CD4-positive, alpha-beta T cell (primary cell): ENCODE measurements at places on chromosomes 2 and 18.
A peak's percentile ranks its signal among the peaks of the same experiment; 100 is the strongest.

DNA sequence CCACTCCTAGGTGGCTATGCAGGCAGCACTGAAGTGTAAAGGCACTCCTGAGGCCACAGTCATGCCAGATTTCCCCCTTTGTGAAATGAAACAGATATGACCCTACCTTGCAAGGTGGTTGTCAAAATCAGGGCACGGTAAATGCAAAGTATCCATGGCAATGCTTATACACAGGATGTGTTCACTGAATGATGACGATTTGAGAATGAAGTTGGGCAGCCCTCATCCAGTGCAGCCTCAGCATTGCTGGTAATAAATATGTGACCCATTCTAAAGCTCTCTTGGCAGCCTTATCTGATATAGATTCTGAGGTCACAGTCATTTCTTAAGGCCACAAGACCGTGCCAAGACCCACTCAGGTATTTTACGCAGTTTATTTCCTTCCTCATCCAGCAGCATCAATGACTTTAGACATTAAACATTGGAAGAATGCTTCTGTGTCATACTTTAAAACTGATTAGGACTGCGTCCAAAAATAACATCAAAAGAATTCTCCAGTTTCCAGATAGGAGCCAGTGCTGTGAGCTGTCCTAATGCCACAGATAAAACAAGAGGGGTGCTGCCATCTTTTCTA lies 125.5 kb upstream of the SERTAD2 start:
- no peaks in the 10 kb centered on the region for H3K27me3 ChIP-seq
- no peak overlapping the region for H3K27ac ChIP-seq
- H3K4me3 ChIP-seq = no peak overlapping the region
- H3K36me3 ChIP-seq = no peaks in the 10 kb centered on the region

GRCh38 chr2:198036029-198036879 lies 231.9 kb downstream of the PLCL1 start:
- H3K4me3 ChIP-seq = no peak overlapping the region
- no peak overlapping the region for H3K27ac ChIP-seq
- H3K27me3 ChIP-seq = no peaks in the 10 kb centered on the region
- peaks cover 3% of the 10 kb centered on the region for H3K4me1 ChIP-seq

DNA sequence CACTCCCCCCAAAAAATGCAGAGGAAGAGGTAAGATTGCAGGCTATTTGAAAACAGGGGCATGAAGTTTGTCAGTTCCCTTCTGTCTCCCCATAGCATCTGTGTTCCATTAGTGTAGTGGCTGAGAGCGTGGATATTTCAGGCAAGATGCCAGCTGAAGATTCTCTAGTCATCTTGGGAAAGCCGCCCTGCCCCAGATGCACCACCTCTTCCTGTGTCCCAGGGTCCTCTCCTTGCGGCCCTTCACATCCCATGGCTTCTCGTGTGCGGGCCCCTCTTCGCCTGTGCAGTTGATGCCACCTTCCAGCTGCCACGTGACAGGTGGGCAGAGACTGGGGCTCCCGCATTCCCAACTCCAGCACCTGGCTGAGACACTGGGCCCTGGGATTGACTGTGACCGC lies 16.1 kb downstream of the TMEM127 start:
- H3K4me1 ChIP-seq = peaks cover 25% of the 10 kb centered on the region
- DNase-seq = no peak
- H3K36me3 ChIP-seq = peaks cover 37% of the 10 kb centered on the region

- H3K27me3 ChIP-seq = no peaks in the 10 kb centered on the region
- no peak overlapping the region for H3K4me3 ChIP-seq
- H3K36me3 ChIP-seq = no peaks in the 10 kb centered on the region
- no peaks in the 10 kb centered on the region for H3K4me1 ChIP-seq
These were observed 106.9 kb upstream of the MSTN start for GRCh38 chr2:190169221-190170072.

DNA sequence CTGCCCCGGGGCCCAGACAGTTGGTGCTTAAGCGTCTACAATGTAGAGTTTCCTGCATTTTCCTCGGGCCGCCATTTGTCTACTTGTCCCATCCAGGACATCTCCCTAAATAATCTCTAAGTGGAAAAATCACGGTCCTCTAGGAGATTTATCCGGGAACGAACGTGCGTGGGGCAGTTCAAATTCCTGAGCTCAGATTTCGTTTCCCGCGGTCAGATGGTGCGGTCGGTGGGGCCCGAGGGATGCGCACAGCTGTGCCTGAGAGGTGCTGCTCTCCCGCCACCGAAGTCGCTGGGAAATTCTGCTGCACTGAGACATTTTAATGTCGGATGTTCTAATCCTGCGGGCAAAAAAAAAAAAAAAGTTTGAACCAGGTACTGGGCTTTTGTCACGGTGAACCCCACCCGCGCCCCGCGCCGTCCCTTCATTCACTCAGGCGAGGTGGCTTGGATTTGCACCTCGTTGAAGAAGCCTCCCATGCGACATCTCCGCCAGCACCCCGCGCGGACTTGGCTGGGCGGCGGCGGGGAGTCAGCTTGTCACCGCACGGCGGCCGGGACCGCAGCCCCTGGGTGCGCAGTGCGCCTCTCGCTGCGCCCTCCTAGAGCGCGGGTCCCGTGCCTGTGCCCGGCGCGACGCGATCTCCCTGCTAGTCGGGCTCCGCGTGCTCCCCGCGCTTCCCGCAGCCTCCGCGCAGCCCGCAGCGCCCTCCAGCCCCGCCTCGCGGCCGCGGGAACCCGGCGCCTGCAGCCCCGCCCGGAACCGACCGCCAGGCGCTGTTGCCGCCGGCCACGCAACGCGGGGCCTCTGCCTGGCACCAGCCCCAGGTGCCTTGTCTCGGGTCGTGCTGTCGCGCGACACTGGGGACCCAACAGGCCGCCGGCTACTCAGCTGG lies 191.9 kb upstream of the TCF4 start:
- H3K4me1 ChIP-seq = no peaks in the 10 kb centered on the region
- peaks cover 34% of the 10 kb centered on the region for H3K27me3 ChIP-seq
- DNase-seq = no peak
- H3K36me3 ChIP-seq = no peaks in the 10 kb centered on the region
- no peak overlapping the region for H3K27ac ChIP-seq

DNA sequence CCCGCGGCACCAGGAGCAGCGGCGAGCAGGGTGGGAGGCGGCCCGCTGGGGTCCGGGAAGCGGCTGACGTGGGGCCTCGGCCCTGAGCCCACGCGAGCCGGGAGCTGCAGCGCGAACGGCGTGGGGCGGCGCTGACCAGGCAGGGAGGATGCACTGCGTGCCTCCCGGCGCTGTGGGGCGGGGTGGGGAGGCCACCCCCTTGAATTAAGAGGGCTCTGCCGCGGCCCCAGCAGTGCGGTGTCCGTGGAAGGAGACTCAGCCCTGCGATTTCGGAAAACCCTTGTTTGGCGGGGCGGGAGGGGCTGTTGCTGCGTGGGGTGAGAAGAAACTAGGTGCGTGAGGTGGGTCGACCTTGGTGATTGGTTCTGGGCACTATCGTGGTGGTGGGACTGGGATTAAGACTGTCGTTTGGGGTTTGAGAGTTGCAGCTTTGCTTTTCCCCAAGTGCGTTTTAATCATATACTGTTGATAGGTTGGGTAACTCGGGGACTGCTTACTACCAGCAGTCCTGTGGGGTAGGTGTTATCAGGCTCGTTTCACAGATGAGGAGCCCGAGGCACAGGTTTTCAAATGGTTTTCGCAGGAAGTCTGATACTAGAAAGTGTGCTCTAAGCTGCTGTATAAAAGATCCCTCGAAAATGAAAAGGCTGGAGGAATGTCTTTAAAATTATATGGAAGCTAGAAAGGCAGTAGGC lies 722 bp downstream of the ACSL3 start:
- H3K36me3 ChIP-seq = no peaks in the 10 kb centered on the region
- peaks cover 17% of the 10 kb centered on the region for H3K4me1 ChIP-seq

- H3K27me3 ChIP-seq = no peaks in the 10 kb centered on the region
- H3K36me3 ChIP-seq = no peaks in the 10 kb centered on the region
- no peaks in the 10 kb centered on the region for H3K4me1 ChIP-seq
These were observed 237.4 kb upstream of the HS6ST1 start for GRCh38 chr2:128556089-128556488.

- no peak overlapping the region for H3K27ac ChIP-seq
- H3K4me3 ChIP-seq = no peak overlapping the region
- no peaks in the 10 kb centered on the region for H3K4me1 ChIP-seq
These were observed 675.1 kb upstream of the SALL3 start for GRCh38 chr18:78304192-78305164.

DNA sequence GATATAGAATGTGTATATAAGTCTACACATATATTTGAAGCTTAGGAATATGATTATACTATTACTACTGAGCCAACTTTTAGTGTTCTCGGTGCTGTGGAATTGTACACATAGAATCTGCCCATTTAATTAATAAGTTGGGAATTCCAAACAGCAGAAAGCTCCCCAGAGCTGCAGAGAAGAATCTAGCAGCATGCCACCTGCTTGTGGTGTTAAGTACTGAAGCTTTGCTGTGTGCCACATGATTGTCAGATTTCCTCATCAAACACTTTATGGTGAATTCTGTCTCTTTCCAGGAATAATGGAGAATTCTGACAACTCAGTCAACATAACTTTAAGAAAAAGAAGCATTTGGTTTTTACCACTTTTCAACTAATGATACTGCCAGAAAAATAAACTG lies 117.8 kb downstream of the WDSUB1 start:
- no peaks in the 10 kb centered on the region for H3K27me3 ChIP-seq
- H3K36me3 ChIP-seq = no peaks in the 10 kb centered on the region
- no peaks in the 10 kb centered on the region for H3K4me1 ChIP-seq
- H3K4me3 ChIP-seq = no peak overlapping the region
- no peak overlapping the region for H3K27ac ChIP-seq

DNA sequence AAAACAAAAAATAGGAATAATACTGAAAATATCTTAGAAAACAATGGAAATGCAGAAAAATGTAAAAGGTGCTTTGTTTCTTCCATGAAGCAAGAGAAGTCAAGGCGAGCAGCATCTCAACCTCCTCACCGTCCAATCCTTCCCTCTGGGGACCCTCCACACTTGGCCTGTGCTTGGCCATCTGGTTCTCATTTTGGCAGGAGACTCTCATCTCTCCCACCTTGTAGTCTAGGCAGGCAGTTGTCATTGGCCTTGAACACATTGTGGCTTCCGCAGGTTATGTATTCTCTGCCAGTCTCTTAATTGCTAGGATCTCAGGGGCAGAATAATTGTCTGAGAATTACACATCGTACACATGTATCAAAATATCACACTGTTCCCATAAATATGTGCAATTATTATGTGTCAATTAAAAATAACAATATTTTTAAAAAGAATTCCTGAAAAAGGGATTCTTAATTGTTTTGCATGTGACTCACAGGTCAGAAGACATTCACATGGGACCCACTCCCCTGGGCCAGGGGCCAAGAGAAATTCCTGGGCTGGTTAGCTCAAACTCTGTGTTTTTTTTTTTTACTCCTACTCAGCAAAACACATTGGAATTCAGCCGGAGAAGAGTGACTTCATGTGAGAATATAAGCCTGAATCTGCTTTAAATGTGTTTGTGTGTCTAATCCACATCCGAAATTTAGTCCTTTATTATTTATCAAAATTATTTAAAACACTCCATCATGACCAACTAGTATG lies 14.0 kb upstream of the ANKRD62 start:
- H3K4me3 ChIP-seq = no peak overlapping the region
- H3K27me3 ChIP-seq = peaks cover 3% of the 10 kb centered on the region
- no peaks in the 10 kb centered on the region for H3K4me1 ChIP-seq
- no peaks in the 10 kb centered on the region for H3K36me3 ChIP-seq
- no peak overlapping the region for H3K27ac ChIP-seq

GRCh38 chr2:135052997-135053474 lies 944 bp downstream of the RAB3GAP1 start:
- DNase-seq = no peak
- peak overlapping the region; percentile 96 for H3K27ac ChIP-seq
- H3K4me1 ChIP-seq = peaks cover 21% of the 10 kb centered on the region
